ENCODE measurements at places on chromosomes 3 and 15.

DNA sequence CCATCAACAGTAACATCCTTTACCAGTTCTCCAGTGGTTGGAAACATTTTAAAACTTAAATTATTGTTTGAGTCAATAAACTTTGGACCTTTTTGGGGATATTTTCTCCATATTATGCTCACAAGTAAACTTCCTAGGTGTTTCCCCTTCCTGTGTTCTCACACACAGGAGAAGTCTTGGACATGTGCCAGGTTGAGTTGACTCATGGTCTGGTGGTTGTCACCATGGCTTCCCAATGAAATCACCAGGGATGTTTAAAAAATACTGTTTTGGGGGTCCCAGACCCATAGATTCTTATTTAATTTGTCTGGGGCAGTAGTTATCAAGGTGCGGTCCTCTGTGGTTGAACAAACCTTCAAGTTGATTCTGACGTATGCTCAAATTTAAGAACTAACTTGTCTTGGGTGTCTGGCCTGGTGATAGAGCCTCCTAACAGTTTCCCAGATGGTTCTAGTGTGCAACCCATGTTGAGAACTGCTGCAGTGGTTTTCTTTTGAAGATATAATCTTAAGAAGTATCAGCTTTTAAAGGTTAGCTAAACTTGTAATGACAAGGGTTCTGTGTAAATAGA, 291.8 kb downstream of the EDEM1 start:
- DNase-seq, result no peak

DNA sequence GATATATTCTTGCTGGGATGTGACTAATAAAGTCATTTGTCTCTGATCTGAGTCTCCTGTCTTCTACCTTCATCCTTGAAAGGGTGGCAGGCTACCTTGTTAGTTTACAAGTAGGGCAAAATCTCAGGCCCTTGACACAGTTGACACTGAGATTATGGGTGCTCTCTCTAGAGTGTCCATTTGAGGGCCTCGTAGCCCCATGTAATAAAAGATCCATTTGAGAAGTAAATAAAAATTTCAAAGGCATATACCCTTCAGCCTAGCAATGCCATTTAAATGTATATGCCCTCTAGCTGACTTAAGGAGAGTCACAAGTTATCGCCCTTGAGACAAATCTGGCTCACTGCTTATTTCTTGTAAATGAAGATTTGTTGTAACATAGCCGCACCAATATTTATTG, 98.6 kb downstream of the TCF12 start:
- no peak for DNase-seq

DNA sequence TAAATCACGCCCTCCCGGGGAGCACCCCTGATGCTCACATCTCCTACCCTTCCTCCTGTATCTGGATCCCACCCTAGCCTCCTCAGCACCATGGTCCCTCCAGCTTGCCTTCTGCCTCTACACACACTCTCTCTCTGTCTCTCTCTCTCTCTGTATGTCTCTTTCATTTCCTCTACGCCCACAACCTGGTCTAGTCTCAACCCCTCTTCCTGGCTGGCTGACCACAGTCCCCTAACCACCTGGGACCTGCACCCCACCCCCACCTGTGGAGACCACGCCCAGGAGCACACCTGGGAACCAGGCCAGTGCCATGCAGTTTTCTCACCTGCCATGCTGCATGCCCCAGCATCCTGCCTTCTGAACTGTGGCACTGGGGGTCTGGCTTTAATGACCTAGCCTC, 4.0 kb upstream of the CFAP100 start:
- DNase-seq, result no peak

DNA sequence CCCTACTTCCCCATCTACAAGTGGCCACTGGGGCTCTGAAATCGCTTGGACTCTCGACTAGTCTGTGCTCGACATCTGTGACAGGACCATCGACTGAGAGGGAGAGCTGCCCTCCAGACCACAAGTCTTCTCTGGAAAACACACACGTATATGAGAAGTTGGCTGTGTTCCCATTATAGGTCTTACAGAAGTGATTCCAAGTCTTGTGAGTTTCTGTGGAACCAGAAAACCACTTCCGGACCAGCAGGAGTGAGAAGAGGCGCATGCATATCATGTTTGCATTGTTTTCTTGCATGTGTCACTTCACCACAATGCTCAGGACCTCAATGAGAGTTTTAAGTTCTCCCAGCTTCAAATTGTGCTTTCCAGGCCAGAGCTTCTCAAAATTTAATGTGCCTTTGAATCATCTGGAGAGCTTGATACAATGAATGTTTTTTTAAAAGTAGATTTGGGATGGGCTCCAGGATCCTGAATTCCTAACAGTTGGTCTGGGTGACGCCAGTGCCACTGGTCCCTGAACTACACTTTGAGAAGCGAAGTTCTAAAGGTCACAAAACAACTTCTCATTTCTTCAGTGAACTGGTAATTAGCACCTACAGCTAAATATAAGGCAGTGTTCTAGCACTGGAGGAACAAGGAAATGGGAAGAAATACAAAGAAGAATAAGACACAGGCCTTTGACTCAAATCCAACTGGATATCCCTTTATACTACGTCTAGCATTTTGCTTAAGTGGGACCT, 15.7 kb downstream of the LIPC start:
- no peak for DNase-seq

DNA sequence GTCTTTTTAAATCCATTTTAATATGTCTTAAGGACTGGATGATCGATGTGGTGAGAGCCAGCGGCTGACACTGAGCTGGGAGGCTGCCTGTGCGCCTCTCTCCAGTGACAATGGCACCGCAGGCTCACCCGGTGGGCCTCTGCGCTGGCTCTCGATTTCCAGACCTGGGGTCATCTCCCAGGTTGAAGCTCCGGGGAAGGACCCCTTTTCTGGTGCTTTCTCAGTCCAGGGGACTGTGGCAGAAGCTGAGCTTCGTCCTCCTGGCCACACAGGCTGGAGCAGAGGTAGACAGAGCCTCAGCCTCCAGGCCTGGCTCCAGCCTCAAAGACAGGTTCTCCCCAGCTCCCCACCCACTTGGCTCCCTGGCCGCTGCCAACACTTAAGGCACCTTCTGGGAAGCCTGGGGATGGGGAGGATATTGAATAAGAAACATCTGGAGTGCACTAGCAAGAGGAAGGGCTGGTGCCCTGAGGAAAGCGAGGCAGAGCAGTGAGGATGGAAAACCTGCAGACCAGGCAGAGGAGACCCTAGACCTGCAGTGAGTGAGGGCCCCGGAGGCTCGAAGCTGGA, 154.2 kb upstream of the SMAD3 start:
- no peak for DNase-seq

DNA sequence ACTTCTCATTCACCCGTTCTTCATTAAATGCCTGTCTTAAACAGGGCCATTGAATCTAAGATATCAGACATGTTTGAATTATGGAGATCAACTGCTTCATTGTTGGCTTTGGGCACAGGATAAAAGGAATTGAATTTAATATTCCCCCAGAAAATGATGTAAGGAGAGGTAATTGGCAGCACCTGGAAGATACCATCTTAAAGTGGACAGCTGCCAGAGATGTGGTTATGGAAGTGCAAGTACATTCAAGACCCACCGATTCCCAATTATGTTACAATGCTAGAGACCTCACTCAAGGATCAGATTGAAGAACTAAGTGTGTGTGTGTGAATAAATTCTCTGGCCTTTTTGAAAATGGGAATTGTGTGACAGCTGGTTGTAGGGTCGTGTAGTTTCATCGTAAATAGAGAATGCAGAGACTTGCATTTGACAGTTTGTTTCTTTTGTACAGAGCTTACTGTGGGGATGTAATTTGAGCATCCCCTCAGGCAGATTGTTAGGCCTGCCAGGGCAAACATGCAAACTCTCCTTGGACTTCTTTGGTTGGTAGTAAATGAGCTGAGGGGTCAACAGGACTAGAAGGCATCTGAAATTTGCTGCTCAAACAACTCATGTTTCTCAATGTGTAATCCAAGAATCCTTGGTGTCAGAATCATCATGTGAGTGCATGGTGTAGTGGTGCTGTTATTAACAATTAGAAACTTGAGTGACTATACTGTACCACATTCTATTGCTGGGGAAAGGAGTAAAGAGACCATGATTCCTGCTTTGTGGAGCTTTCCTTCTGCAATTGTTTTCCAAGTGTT, 359.2 kb upstream of the THRB start:
- no peak for DNase-seq

GRCh38 chr15:79113831-79114230, 23.3 kb upstream of the RASGRF1 start:
- no peak for DNase-seq

GRCh38 chr3:45858809-45859543, 17.1 kb upstream of the LZTFL1 start:
- no peak for DNase-seq

DNA sequence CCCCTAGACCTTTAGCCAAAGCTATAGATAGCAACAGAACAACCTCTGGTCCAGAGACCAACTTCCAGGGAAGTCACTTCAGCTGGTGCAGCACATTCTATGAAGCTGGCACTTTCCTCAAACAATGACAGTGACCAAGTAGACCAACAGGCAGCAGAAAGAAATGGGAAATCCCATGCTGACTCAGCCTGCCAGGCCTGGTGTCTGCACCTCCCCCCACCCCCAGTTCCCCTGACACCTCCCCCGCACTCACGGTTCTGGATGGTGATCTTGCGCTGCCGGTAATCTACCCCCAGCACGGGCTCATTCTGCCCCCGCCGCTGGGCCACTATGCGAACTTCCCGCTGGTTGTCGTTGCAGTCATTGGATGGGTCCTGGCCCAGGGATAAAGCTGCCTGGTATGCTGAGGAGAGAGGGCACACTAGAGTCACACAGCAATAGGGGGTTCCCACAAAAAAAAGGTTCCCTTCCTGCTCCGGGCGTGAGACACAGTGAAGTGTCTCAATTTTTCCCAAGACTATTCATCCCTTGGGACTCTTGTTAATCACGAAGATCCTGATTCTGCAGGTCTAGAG, 17.0 kb downstream of the ILDR1 start:
- DNase-seq, result no peak

GRCh38 chr3:452221-452620, 255.7 kb downstream of the CHL1 start:
- DNase-seq, result no peak

DNA sequence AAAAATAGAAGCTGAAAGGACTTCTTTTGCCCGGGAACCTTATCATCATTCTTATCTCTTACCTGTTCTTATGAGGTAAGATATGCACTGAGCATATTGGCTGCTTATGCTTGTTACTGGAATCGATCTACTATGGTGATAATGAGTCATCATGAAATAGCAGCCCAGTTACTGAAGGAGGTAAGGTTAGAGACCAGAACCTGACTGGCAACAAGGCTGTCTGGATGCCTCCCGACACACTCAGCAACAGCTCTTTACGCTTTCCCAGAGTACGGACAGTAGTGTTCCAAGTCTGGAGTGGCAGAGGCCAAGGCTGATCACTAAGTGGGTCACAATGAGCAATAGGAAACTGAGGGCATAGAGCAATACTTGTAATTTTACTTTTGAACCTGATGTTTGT, 314.1 kb downstream of the NLGN1 start:
- DNase-seq, result no peak

- no peak for DNase-seq
Observed at GRCh38 chr3:183349421-183350157, 78.8 kb downstream of the MCF2L2 start.

DNA sequence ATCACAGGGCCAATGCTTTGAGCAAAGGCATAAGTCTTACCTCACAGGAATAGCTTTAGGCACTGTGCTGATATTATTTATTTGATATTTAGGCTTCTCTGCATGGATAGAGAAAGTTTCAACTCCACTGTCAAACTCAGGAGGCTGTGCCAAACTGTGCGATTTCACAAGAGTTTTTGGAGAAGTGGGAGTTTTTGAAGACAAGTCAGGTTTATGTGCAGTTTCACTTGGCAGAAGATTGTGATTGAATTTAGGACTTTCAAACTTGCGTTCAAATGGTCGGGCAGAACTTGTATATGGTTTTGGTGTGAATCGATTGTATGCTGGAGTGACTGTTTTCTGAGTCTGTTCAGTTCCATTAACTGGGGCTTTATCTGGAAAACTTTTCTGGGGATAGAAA, 113.7 kb downstream of the TJP1 start:
- DNase-seq, result no peak

DNA sequence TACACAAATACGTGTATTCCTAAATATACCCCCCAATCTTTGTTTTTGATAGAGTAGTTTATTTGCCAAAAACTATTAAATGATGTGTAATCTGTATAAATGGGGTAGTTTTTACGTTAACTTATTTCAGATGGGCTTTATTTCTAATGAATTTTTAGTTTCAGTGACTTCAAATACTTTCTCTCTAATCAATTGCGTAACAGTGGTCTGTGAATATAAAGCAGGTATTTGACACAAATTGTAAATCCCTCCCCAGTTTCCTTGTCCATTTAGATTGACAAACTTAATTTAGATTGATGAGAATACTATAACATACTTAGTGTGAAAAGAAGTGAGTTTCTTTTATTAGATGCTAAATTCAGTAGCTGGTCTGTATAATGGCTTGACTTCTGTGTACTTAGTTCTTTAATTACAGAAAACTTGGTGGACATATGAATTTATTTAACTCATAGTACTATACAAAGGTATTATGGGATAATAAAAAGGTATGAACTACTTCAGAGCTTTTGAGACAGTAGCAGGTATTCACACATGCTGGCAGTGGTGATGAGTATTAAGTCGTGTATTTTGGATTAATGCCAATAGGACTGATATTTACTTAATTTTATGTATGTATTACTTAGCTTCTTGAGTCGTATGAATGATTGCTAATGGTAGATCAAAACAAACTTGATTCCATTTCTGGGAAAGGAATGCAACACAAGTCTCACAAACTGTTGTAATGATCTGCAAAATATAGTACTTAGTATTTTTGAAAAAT, 81.6 kb downstream of the STT3B start:
- no peak for DNase-seq

- DNase-seq, result no peak
Observed at GRCh38 chr15:74808078-74808839, 4.4 kb upstream of the LMAN1L start.

GRCh38 chr3:171950373-171950772, 89.0 kb upstream of the FNDC3B start:
- DNase-seq, result no peak

- DNase-seq, result no peak
Observed at GRCh38 chr15:34759347-34759746, 4.5 kb upstream of the GJD2 start.

DNA sequence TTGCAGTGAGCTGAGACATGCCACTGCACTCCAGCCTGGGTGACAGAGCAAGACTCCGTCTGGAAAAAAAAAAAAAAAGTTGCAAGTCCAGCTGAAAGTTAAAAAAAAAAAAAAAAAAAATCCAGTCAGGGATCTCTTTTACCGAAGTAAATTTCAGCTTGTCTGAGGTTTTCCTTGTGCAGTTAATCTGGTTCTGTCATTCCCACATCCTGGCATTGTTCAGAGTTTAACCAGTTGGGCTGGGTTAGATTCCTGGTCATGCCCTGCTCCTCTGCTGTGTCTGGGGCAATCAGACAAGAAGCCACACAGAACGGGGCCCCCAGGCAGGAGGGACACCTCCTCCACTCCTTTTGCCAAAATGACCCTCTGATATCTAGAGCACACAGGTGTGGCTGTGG, 84.1 kb upstream of the KLHL25 start:
- no peak for DNase-seq

GRCh38 chr15:71775856-71776255, 34.5 kb upstream of the NR2E3 start:
- no peak for DNase-seq

- DNase-seq, result no peak
Observed at GRCh38 chr3:110165370-110165743, 828.0 kb upstream of the DPPA4 start.
